ENCODE measurements at places on chromosomes 7 and 10. TPM values are rescaled to one million over a fixed set of nuclear protein-coding genes. Genes with fewer than 3 reads are reported as not detected.
A peak's percentile ranks its signal among the peaks of the same experiment; 100 is the strongest.

- H3K4me1 ChIP-seq: no peaks in the 10 kb centered on the region
- no peak for DNase-seq
- H3K36me3 ChIP-seq: no peaks in the 10 kb centered on the region
- H3K4me3 ChIP-seq: no peak overlapping the region
- H3K27ac ChIP-seq: no peak overlapping the region
Measured at GRCh38 chr7:27607210-27607606, 55.5 kb downstream of the HIBADH start.

CPN1 gene
- total RNA-seq: 0.10 TPM

IGF2BP3 gene
- 49.7 TPM for total RNA-seq

DNA sequence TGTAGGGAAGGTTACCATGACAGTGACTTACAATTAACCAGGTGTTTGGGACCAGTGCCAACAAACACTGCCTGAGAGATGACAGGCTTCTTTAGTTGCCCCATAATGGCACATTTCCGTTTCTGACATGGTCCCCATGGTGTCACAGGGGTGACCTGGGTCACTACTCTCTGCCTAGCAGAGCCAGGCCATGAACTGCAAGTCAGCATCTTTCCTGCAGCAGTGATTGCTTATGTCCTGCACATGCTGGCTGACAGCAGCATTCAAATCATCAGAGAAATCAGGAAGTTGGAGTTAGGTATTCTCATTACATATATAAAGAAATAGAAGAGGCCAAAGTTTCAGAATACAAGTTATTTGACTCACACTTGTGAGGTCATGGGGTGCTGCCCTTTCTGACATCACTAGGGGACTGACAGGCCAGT is 47.1 kb upstream of the ZNRF2 start:
- no peaks in the 10 kb centered on the region for H3K27me3 ChIP-seq
- H3K36me3 ChIP-seq: no peaks in the 10 kb centered on the region
- H3K4me1 ChIP-seq: peaks cover 27% of the 10 kb centered on the region
- DNase-seq: no peak

DNA sequence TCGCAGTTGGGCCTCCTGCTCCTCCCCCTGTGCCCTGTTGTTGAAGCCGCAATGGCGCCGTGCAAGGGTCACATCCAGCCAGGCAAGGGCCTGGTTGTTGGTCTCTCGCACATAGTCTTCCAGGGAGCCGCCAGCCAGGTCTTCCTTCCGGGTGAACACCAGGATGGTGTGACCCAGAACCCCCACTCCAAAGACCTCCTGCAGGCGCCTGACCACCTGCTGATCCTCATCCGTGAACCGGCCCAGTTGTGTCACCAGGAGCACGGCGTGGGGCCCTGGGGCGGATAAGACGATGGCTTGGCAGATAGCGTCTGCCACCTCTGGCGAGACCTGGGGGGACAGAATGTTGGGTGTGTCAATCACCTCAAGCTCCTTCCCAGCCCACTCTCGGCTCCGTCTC is 4.2 kb downstream of the GIMAP6 start:
- H3K27ac ChIP-seq: no peak overlapping the region
- no peaks in the 10 kb centered on the region for H3K27me3 ChIP-seq
- H3K36me3 ChIP-seq: peaks cover 26% of the 10 kb centered on the region
- DNase-seq: no peak
- H3K4me3 ChIP-seq: peak overlapping the region; percentile 25
- peaks cover 7% of the 10 kb centered on the region for H3K4me1 ChIP-seq

GRCh38 chr10:20995123-20995987 is 98.2 kb upstream of the NEBL start:
- H3K4me3 ChIP-seq: no peak overlapping the region
- H3K27me3 ChIP-seq: no peaks in the 10 kb centered on the region
- DNase-seq: no peak
- no peaks in the 10 kb centered on the region for H3K4me1 ChIP-seq
- H3K27ac ChIP-seq: no peak overlapping the region
- H3K36me3 ChIP-seq: no peaks in the 10 kb centered on the region

- no peaks in the 10 kb centered on the region for H3K27me3 ChIP-seq
- no peak overlapping the region for H3K27ac ChIP-seq
- no peaks in the 10 kb centered on the region for H3K4me1 ChIP-seq
- peak; percentile 17 for DNase-seq
- no peak overlapping the region for H3K4me3 ChIP-seq
- H3K36me3 ChIP-seq: no peaks in the 10 kb centered on the region
Measured at GRCh38 chr10:70758757-70759514, 26.2 kb downstream of the TBATA start.

DNA sequence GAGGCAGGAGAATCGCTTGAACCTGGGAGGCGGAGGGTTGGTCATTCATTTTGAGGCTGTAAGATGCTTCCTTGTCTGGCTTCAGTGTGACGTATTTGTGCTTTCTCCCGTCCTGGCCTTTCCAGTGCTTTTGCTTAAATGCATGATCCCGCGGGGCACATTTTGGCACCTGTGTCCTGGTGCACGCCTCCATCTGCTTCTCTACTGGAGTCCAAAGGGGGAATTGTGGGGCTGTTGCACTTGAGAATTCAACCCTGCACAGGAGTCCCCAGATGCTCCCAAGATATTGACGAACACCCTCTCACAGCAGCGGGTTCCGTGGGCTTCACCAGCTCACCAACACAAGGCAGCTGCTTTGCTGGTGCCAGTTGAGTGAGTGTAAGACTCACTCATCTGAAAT is 10.3 kb upstream of the LRRC27 start:
- H3K27ac ChIP-seq: no peak overlapping the region
- H3K36me3 ChIP-seq: peaks cover 3% of the 10 kb centered on the region
- H3K27me3 ChIP-seq: no peaks in the 10 kb centered on the region
- no peak for DNase-seq
- peaks cover 36% of the 10 kb centered on the region for H3K4me1 ChIP-seq
- H3K4me3 ChIP-seq: no peak overlapping the region

GRCh38 chr10:108409306-108409705 is 1244.8 kb upstream of the SORCS1 start:
- no peak overlapping the region for H3K27ac ChIP-seq
- H3K36me3 ChIP-seq: no peaks in the 10 kb centered on the region
- H3K27me3 ChIP-seq: no peaks in the 10 kb centered on the region

DNA sequence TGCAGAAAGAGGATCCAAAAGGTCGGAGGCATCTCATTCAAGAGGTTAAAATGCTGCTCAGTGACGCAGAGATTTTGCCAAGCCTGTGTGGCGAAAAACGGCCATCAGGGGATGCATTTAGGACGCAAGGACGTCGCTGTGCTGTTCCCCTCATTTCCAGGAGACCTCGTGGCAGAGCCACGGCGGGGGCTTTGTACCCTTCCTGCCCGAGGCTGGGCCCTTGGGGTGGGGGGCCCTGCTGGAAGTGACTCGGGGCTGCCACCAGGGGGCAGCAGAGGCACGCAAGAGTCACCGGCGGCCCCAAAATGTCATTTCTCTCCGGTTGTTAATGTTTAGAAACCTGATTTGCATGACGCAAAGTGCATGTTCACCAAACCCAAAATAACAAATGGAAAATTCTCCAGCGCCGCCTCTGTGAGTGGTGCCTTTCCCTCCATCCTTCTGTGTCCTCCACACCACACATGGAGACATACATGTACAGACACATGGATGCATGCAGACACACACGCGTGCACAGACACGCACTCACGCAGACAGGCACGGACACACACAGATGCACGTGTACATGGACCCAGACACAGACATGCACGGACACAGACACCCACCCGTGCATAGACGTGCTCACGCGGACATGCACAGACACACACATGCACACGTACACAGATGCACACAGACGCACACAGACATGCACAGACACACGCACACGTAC is 51.0 kb upstream of the NKX6-2 start:
- no peak for DNase-seq
- H3K4me1 ChIP-seq: no peaks in the 10 kb centered on the region
- H3K36me3 ChIP-seq: no peaks in the 10 kb centered on the region
- H3K4me3 ChIP-seq: no peak overlapping the region

DNA sequence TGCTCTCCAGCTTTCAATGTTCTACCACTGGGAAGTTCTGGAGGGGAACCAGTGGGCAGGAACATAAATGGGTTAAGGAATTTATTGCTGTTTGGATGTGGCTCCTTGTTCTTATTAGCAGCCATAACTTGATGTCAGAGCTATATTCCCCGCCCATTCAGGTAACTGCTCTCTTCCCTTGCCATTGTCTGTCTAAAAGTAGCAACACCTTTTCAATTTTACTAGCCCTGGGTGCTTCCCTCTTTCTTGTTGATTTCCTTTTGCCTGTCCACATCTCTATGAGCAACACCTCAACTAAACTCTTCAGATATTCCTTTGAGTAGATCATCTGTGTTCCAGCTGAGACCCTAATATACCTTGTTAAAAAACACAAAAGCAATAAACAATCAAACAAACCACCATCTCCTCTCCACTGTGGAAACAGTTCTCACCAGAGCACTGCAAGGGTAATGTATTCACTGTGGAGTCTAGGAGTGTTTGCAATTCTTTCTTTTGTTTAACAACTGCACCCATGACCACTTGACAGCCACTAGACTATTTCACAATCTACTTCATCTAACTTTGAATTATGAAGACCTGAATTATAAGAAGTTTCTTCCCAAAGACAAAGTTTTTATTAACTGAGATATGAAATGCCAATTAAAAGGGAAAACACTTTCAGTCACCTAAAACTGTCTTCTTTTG is 436.7 kb downstream of the IPMK start:
- no peak for DNase-seq
- no peak overlapping the region for H3K27ac ChIP-seq
- no peak overlapping the region for H3K4me3 ChIP-seq
- no peaks in the 10 kb centered on the region for H3K4me1 ChIP-seq
- no peaks in the 10 kb centered on the region for H3K27me3 ChIP-seq

PPP3CB gene
- 43.0 TPM for total RNA-seq

DNA sequence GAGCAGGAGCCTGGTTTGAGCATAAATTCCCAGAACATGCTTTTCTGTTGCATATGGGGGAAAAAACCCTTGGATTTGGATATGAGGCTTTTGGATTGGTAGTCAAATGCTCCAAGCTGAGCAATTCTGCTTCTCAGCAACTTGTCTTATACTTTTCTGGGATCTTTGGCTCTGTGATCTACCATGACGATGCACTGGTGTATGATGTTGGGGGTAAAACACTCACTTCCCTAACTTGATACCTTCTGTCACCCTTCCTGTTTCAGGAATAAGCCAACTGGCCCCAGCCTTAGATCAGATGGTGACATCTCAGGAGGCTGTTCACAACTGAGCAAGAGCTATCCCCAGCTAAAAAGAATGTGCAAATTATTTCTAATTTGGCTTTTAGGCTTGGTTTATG is 13.1 kb upstream of the CPA4 start:
- no peak for DNase-seq
- 0 out of 2 replicates have a peak, but pooled peaks cover 1% of the 10 kb centered on the region for H3K27me3 ChIP-seq
- H3K27ac ChIP-seq: no peak overlapping the region
- H3K4me1 ChIP-seq: no peaks in the 10 kb centered on the region
- no peaks in the 10 kb centered on the region for H3K36me3 ChIP-seq
- no peak overlapping the region for H3K4me3 ChIP-seq

DNA sequence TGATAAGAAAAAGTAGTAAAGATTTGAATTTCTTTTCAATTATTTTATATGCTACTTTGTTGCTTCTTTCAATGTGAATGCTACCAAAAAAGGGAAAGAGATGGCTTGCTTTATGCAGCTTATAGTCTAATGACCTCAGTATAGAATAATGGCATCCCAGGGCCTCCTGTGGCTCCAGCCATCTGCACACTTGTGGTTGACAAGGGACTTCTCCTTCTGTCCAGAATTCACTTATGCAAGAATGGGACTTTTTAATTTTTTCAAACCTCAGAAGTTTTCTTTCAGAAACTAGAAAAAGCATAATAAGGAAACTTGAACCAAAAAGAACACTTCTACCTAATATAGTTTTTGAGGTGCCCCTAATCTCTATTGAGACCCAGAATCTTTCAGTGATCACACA is 310.9 kb downstream of the CTNNA3 start:
- no peak overlapping the region for H3K4me3 ChIP-seq
- DNase-seq: no peak
- H3K36me3 ChIP-seq: no peaks in the 10 kb centered on the region
- no peaks in the 10 kb centered on the region for H3K4me1 ChIP-seq
- no peaks in the 10 kb centered on the region for H3K27me3 ChIP-seq
- H3K27ac ChIP-seq: no peak overlapping the region

- H3K4me1 ChIP-seq: no peaks in the 10 kb centered on the region
- H3K4me3 ChIP-seq: no peak overlapping the region
- DNase-seq: no peak
- H3K36me3 ChIP-seq: no peaks in the 10 kb centered on the region
Measured at GRCh38 chr10:96466-96865, 38.8 kb upstream of the ZMYND11 start.

OR2A12 gene
- total RNA-seq: not detected

CLDN4 gene
- total RNA-seq: 0.38 TPM

DNA sequence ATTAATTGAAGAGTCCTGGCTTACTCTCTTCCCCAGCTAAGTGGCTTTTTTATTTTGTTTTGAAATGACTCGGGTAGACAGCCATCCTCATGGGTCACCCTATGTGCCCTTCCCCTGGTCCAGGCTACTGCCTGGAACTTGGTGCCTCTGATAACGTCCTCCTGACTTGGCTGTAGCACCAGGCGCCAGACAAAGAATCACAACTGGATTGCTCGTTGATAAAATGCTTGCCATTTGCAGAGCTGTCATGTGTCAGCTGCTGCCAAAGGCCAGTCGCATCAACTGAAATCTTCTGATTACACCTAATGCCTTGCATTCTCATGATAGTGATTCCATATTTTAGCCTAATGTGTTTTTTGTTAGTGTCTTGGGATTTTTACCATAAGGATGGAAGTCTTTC is 27.4 kb upstream of the ABLIM1 start:
- no peaks in the 10 kb centered on the region for H3K36me3 ChIP-seq
- H3K4me1 ChIP-seq: no peaks in the 10 kb centered on the region
- H3K4me3 ChIP-seq: no peak overlapping the region
- DNase-seq: no peak
- no peak overlapping the region for H3K27ac ChIP-seq

DNA sequence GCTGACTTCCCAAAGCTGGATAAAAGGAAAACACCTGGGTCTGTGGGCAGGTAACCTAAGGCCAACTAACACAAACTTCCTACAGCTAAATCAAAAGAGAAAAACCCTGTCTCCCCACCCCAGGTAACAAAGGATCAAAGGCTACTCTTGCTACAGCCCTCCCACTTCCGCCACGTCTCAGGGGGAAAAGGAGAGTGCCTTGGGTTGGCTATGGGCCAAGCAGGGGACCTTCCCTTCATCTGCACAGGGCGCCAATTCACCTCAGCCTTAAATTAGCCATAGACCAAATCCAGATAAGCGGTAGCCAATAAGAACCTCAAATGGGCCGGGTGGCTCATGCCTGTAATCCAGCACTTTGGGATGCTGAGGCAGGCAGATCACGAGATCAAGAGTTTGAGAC is 69.1 kb upstream of the LANCL2 start:
- no peak for DNase-seq
- H3K4me3 ChIP-seq: no peak overlapping the region
- H3K36me3 ChIP-seq: no peaks in the 10 kb centered on the region

Measured in GM12878 (cell line).